Peyer's patch (tissue), 4 donors: ENCODE measurements at places on chromosomes 4 and X. TPM values are rescaled to one million over a fixed set of nuclear protein-coding genes. Genes with fewer than 3 reads are reported as not detected.

- no peak overlapping the region for H3K27ac ChIP-seq
- H3K27me3 ChIP-seq, result no peaks in the 10 kb centered on the region
- DNase-seq, result no peak
- H3K36me3 ChIP-seq, result no peaks in the 10 kb centered on the region
- H3K4me3 ChIP-seq, result no peak overlapping the region
Observed at GRCh38 chr4:66130042-66130441, 459.8 kb upstream of the EPHA5 start.

- no peaks in the 10 kb centered on the region for H3K27me3 ChIP-seq
- DNase-seq, result peak; percentile 81
- H3K4me3 ChIP-seq, result peak overlapping the region; percentile 89
- H3K4me1 ChIP-seq, result peaks cover 4% of the 10 kb centered on the region
- H3K27ac ChIP-seq, result peak overlapping the region; percentile 95
Observed at GRCh38 chr4:110196871-110197528, 1.4 kb downstream of the ELOVL6 start.

Gene UNC5C
- total RNA-seq, result 2.5 TPM

Gene PLK4
- 8.3 TPM for total RNA-seq

DNA sequence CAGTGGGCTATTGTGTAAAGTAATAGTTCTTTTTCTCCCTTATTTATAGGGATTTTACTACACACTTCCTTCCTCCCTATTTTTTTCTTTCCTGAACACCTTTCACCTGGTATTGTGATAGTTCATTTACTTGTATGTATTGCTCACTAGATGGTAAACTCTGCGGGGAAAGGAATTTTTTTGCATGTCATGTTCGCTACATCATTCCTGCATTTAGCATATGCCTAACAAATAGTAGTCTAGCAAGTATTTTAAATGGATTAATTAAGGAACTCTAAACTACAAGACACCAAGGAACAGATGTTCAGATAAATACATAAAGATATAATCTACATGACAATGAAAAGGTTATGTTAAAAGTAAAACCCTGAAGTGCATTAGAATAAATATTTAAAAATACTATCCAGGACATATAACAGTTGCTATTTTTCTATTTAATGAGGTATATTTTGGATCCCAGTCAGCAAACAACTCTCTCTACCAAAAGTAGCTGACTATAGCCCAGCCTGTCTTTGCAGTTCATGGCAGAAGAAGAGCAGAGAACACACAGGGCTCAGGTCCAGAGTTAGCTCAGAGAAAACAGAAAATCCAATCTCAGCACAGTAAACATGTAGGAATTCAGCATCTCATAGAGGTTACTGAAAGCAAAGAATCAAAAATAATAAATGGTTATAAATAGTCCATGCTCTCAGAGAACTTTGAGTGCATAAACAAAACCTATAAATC is 87.8 kb downstream of the PACRGL start:
- no peak for DNase-seq
- H3K27me3 ChIP-seq, result no peaks in the 10 kb centered on the region
- no peak overlapping the region for H3K27ac ChIP-seq
- no peak overlapping the region for H3K4me3 ChIP-seq

GRCh38 chr4:126959056-126959745 is 673.6 kb upstream of the INTU start:
- no peaks in the 10 kb centered on the region for H3K4me1 ChIP-seq
- no peak overlapping the region for H3K27ac ChIP-seq
- no peaks in the 10 kb centered on the region for H3K27me3 ChIP-seq
- no peak for DNase-seq
- H3K4me3 ChIP-seq, result no peak overlapping the region

Gene CTAG1A
- total RNA-seq, result not detected

- H3K27ac ChIP-seq, result no peak overlapping the region
- H3K36me3 ChIP-seq, result no peaks in the 10 kb centered on the region
- no peaks in the 10 kb centered on the region for H3K4me1 ChIP-seq
Observed at GRCh38 chr4:184972991-184973390, 45.3 kb upstream of the HELT start.

DNA sequence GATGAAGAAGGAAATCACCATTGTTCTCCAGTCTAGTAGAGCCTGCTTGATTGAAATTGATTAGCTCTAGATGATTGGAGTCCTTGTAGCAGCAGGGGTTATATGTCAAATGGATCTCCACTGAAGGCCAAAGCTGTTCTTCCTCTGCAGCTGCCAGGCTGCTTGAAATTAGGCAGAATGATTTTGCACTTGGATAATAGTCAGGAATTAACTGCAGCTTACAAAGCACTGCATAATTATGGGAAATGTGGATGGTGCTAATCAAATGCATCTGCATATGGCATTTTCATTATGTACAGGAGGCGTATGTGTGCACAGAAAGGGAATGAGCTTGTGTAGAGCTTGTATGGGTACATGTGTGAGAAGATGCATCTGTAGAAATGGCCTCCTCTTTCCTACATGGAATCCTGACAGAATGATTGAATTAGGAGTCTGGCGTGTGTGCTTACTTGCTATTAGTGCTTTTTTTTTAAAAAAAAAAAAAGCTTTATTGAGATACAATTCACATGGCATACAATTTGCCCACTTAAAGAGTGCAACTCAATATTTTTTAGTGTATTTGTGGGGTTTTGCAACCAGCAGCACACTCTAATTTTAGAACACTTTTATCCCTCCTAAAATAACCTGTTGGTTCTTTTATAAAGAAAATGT is 65.9 kb downstream of the TMEM131L start:
- no peak overlapping the region for H3K27ac ChIP-seq
- H3K27me3 ChIP-seq, result no peaks in the 10 kb centered on the region
- H3K4me1 ChIP-seq, result no peaks in the 10 kb centered on the region
- H3K4me3 ChIP-seq, result no peak overlapping the region
- H3K36me3 ChIP-seq, result no peaks in the 10 kb centered on the region

GRCh38 chrX:114152130-114152529 is 431.8 kb upstream of the HTR2C start:
- no peak overlapping the region for H3K27ac ChIP-seq
- DNase-seq, result no peak
- H3K27me3 ChIP-seq, result no peaks in the 10 kb centered on the region
- no peaks in the 10 kb centered on the region for H3K4me1 ChIP-seq
- no peaks in the 10 kb centered on the region for H3K36me3 ChIP-seq

GRCh38 chrX:129983575-129984110 is 1.2 kb downstream of the BCORL1 start:
- no peak for DNase-seq
- peak overlapping the region; percentile 45 for H3K27ac ChIP-seq
- H3K36me3 ChIP-seq, result no peaks in the 10 kb centered on the region

Gene SYP
- total RNA-seq, result not detected

DNA sequence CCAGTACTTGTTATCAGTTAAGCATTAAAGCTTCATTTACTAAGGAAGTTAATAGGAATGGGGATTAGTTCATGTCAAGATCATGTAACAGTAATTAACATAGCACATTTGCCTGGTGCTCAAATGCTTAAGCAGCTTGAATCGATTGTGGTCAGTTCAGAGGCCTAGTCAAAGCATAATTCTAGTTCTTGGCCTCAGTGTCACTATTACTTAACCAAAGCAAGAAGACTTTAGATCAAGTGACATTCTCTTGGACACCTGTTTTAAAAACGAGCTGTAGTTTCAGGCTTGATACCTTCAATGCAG is 115.2 kb upstream of the BMPR1B start:
- no peak overlapping the region for H3K4me3 ChIP-seq
- H3K4me1 ChIP-seq, result no peaks in the 10 kb centered on the region
- no peaks in the 10 kb centered on the region for H3K36me3 ChIP-seq
- DNase-seq, result no peak

Gene CXorf49
- not detected for total RNA-seq

DNA sequence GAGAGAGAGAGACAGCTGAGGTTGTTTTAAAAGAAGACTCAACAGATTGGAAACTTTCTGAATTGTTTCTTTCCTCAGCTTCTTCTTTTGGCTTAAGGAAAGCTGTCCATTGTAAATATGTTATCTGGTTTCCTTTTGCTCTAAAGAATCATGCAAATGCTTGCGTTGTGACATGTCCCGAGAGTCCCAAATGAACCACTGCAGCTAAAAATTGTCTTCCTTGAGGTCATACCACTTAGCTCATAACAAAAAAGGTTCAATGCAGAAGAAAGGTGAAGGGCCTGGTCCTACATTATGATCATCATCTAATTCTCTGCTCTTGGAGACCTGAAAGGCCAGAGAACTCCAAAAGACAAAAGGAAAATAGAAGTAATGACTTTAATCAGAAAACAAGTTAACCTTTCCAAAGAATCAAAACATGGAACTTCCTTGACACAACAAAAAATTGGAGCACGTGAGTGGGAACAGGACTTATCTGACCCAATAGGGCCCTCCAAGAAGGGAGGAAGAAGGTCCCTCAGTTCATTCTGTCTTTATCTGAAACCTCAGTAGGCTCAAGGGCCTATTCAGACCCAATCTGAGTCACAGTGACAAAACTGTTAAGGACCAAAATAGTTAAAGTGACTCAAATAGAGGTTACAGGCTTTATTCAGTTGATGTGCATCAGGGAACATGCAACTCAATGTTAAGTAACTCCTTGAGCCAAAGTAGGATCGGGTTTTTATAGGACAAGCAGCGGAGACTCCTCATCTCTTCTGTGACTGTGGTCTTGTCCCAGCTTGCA is 14.7 kb upstream of the VSIG1 start:
- no peaks in the 10 kb centered on the region for H3K36me3 ChIP-seq
- DNase-seq, result no peak
- no peaks in the 10 kb centered on the region for H3K27me3 ChIP-seq

- DNase-seq, result no peak
- no peak overlapping the region for H3K27ac ChIP-seq
- H3K4me1 ChIP-seq, result no peaks in the 10 kb centered on the region
- H3K27me3 ChIP-seq, result no peaks in the 10 kb centered on the region
Observed at GRCh38 chrX:38004046-38004445, 2.3 kb upstream of the SYTL5 start.

DNA sequence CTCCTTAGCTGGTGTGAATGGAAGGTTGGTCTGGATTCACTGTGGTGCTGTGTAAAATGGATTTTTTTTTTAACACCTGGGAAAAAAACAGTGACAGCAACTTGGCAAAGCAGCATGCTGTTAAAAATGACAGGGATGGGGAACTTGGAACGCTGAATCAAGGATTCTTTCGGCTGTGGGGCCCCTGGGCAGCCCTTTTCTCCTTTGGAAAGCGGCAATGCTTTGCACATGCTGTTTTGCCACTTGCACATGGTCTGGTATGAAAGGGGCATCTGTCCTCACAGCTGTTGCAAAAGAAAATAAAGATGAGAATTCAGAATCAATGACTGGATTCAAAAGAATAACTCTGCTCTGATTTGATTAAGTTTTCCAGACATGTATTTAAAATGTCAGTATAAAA is 10.7 kb upstream of the PIGA start:
- H3K4me3 ChIP-seq, result no peak overlapping the region
- no peaks in the 10 kb centered on the region for H3K4me1 ChIP-seq
- H3K27ac ChIP-seq, result no peak overlapping the region
- no peaks in the 10 kb centered on the region for H3K36me3 ChIP-seq
- DNase-seq, result no peak
- no peaks in the 10 kb centered on the region for H3K27me3 ChIP-seq

- no peaks in the 10 kb centered on the region for H3K27me3 ChIP-seq
- no peaks in the 10 kb centered on the region for H3K36me3 ChIP-seq
- H3K4me1 ChIP-seq, result no peaks in the 10 kb centered on the region
- no peak for DNase-seq
- H3K4me3 ChIP-seq, result peak overlapping the region; percentile 87
- peak overlapping the region; percentile 97 for H3K27ac ChIP-seq
Observed at GRCh38 chr4:139553751-139554641, 2.0 kb downstream of the SETD7 start.

Gene GPR143
- not detected for total RNA-seq

DNA sequence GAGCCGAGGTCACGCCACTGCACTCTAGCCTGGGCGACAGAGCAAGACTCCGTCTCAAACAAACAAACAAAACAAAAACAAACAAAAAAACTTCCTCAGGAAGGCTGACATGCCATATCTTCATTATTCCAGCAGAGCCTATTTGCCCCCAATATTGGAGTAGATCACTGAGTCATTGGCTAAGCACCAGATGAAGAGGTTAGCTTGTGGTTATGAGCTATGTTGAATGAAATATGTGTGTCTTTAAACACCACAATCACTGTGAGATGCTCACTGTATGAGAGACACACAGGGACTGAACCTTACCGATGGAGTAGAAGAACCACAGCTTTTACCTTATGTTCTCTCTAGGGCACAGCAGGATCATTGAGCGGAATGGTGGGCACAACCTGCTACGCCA is 122.1 kb upstream of the EOLA2 start:
- H3K27me3 ChIP-seq, result no peaks in the 10 kb centered on the region
- no peak overlapping the region for H3K4me3 ChIP-seq
- H3K36me3 ChIP-seq, result no peaks in the 10 kb centered on the region
- H3K27ac ChIP-seq, result no peak overlapping the region

Gene CLCN4
- not detected for total RNA-seq

DNA sequence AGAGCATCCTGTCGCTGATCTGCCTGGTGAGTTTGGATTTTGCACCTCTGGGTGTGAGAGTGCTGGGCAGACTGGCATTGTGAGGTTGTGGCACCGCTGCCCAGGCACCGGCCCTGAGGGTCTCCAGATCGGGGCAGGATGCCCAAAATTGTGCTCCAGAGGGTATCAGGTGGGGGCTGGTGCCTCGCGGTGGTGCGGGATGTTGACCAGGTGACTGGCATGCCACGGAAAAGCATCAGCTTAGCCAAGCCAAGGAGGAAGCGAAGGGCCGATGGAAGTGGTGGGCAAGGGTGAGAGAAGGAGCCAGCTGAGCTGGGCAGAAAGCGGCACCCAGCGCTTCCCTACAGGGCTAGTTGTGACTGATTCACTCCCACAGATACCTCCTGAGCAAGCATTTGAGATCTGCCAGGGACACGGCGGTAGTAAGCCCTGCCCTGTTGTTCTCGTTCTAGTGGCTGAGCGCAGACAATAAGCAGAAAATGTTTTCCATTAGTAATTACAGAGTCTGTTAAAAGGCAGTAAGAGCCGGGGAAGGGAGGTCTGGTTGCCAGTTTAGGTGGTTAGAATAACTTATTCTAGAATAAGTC is 809 bp downstream of the ZFP92 start:
- H3K27me3 ChIP-seq, result no peaks in the 10 kb centered on the region
- no peaks in the 10 kb centered on the region for H3K4me1 ChIP-seq
- peak overlapping the region; percentile 52 for H3K4me3 ChIP-seq
- no peaks in the 10 kb centered on the region for H3K36me3 ChIP-seq

Gene IGSF1
- total RNA-seq, result not detected

DNA sequence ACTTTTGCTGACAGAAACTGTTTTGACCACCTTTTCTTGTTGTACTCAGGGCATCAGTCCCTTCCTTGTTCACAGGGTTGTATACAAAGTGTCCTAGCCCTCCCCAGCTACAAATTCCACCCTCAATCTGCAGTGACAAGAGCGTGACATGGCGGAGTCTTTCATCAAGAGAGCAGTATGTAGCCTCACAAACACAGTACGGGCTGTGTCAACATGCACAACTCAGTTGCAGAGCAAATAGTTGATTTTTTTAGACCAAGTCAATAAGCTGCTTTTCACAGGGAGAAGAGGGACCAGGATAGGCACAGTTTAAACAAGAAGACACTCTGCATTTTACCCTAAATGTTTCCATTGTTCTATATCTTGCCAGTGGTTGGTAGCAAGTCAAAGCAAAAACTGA is 8.6 kb upstream of the HS6ST2 start:
- no peaks in the 10 kb centered on the region for H3K27me3 ChIP-seq
- no peaks in the 10 kb centered on the region for H3K4me1 ChIP-seq
- no peak overlapping the region for H3K27ac ChIP-seq
- no peaks in the 10 kb centered on the region for H3K36me3 ChIP-seq
- no peak for DNase-seq
